ENCODE measurements at places on chromosomes 11 and 22.

DNA sequence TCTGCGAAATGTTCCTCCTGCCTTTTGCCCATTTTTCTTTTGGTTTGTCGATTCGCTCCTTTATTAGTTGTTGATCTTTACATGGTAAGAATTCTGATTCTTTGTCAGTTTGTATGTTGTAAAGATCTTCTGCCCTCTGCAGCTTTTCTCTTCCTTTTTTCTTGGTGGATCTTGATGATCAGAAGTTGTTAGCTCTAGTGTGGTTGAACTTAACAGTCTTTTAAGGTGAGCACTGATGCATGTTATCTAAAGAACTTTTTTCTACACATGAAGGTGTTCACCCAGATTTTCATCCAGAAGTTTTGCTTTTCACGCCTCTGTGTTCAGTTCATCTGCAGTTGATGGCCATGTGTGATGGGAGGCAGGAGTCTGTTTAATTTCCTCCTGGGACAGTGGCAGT is 133.7 kb downstream of the TBC1D22A start:
- DNase-seq: no peak

GRCh38 chr22:19807914-19808872 is 46.5 kb downstream of the GNB1L start:
- DNase-seq: no peak

GRCh38 chr11:63843041-63843440 is 4.1 kb downstream of the MARK2 start:
- DNase-seq: no peak

- no peak for DNase-seq
Observed at GRCh38 chr22:46352691-46353386, 17.3 kb downstream of the TRMU start.

- DNase-seq: no peak
Observed at GRCh38 chr11:111406091-111406490, 27.0 kb upstream of the POU2AF1 start.

GRCh38 chr11:75969626-75970308 is 154.8 kb downstream of the UVRAG start:
- no peak for DNase-seq

- no peak for DNase-seq
Observed at GRCh38 chr22:49574881-49575702, 252.6 kb downstream of the BRD1 start.

- no peak for DNase-seq
Observed at GRCh38 chr11:23765682-23766252, 731.1 kb upstream of the LUZP2 start.

- DNase-seq: no peak
Observed at GRCh38 chr11:34650528-34650927, 29.6 kb downstream of the EHF start.

GRCh38 chr11:15825976-15826650 is 530.2 kb downstream of the SOX6 start:
- DNase-seq: no peak

GRCh38 chr11:14587258-14587657 is 56.3 kb upstream of the PDE3B start:
- DNase-seq: no peak

Data from NCI-H1092 (cell line).